ENCODE measurements at places on chromosomes 3 and 15. TPM values are rescaled to one million over a fixed set of nuclear protein-coding genes. Genes with fewer than 3 reads are reported as not detected.

PARP14 gene
- 23.6 TPM for total RNA-seq

KLHDC8B gene
- total RNA-seq: 15.8 TPM

DNA sequence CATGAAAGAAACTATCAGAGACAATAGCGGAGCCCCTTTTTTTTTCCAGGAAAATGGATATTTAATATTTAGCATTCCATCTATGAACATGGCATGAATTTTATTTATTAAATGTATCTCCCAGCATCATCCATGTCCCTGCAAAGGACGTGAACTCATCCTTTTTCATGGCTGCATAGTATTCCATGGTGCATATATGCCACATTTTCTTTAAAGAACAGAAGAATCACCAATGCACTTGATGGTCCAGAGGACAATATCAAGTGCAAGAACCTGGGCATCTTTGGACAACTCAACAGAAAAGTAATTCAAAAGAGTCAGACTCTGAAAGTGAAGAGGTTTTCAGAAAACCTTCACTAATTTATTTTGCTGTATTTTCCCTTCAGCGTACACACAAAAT is 133.0 kb upstream of the SLC7A14 start:
- no peak for DNase-seq

DNA sequence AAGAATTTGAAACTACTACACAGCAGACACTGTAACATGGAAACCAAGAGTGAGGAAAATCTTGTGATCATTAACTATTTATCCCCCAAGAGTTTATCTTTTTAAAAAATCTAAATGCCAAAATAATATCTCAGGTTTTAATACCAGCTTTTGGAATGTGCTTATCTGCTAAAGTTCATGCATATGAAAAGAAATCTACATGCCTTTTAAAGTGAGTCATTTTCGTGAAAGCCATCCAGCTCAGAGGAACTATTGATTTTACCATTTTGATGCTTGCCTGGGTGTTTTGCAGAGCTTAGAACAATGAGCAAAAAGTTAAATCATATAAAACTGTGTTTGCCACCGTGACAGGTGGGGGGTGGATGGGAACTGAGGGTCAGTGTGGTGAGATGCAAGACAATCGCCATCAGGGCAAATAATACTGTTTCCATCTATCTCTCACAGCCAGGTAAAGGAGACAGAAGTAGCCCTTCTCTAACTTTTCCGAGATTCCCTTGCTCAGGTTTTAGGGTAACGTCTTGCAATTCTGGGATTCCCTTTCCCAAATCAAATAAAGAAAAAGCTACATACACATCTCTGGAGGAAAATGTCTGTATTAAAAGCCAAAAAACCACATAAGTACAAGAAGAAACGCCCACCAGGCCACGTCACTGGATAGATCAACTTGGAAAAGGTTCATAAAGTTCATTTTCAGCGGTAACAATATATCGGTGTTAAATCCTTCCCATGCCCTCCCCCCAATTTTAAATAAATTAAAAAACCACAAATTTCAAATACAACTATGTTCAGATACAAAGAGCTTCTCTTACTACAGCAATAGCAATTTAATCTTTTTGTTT is 2.0 kb downstream of the TMEM158 start:
- no peak for DNase-seq

- no peak for DNase-seq
These were observed 107.3 kb upstream of the LPP start for GRCh38 chr3:188046561-188047211.

- DNase-seq: no peak
These were observed 85.6 kb upstream of the PSMD6 start for GRCh38 chr3:64108784-64109317.

DNA sequence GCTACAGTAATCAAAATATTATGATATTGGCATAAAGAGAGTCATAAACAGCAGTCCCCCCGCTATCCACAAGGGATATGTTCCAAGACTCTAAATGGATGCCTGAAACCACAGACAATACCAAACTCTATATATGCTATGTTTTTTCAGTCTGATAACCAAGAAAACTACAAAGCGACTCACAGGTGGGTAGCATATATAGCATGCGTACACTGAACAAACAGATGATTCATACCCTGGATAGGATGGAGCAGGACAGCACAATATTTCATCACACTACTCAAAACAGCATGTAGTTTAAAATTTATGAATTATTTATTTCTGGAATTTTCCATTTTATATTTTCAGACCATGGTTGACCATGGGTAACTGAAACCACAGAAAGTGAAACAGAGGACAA is 87.0 kb upstream of the PPP2R3A start:
- no peak for DNase-seq
